Progenitor cell of endocrine pancreas (in vitro differentiated cells): ENCODE measurements at places on chromosomes 12 and 14. TPM values are rescaled to one million over a fixed set of nuclear protein-coding genes. Genes with fewer than 3 reads are reported as not detected.

The TSHR gene
- total RNA-seq = 0.24 TPM in 1 of 2 replicates, not detected in the other

GRCh38 chr12:58815235-58815634, 105.1 kb downstream of the LRIG3 start:
- no peak for DNase-seq
- H3K27ac ChIP-seq = peak overlapping the region; percentile 7
- no peaks in the 10 kb centered on the region for H3K36me3 ChIP-seq
- peaks cover 31% of the 10 kb centered on the region for H3K4me1 ChIP-seq

DNA sequence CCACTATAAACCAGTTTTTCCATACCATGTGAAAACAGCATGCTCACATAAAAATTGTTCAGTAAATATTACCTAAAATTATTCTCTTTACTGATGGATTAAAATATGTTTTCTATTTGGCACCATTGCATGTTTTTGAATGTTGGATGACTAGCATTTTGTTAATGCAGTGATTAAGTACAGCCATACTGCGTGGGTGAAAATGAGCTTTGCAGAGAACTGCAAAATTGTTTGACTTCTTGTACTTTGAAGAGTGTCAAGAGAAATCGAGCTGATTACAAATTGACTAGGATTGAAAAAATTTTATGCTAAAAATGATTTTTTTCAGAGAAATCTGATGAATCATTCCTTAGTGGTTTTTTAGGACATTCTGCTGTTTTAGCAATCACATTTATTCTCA, 452.9 kb downstream of the RPL10L start:
- H3K4me1 ChIP-seq = no peaks in the 10 kb centered on the region
- H3K36me3 ChIP-seq = no peaks in the 10 kb centered on the region
- no peak overlapping the region for H3K27ac ChIP-seq
- DNase-seq = no peak
- H3K27me3 ChIP-seq = no peaks in the 10 kb centered on the region
- no peak overlapping the region for H3K4me3 ChIP-seq

DNA sequence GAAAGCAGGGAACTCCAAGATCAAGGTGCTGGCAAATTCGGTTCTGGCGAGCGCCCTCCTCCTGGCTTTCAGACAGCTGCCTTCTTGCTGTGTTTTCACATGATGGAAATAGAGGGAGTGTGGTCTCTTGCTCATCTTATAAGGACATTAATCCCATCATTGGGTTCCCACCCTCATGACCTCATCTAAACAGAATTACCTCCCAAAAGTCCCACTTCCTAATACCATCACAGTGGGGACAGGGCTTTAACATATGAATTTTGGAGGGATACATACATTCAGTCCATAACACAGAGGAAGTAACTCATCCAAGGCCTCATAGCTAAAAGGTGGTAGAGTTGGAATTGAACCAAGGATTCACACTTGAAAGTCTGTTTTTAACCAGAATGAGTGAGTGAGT, 28.6 kb downstream of the DYRK2 start:
- no peak overlapping the region for H3K27ac ChIP-seq
- no peak for DNase-seq
- H3K27me3 ChIP-seq = no peaks in the 10 kb centered on the region
- no peak overlapping the region for H3K4me3 ChIP-seq
- H3K4me1 ChIP-seq = no peaks in the 10 kb centered on the region
- H3K36me3 ChIP-seq = peaks cover 13% of the 10 kb centered on the region

DNA sequence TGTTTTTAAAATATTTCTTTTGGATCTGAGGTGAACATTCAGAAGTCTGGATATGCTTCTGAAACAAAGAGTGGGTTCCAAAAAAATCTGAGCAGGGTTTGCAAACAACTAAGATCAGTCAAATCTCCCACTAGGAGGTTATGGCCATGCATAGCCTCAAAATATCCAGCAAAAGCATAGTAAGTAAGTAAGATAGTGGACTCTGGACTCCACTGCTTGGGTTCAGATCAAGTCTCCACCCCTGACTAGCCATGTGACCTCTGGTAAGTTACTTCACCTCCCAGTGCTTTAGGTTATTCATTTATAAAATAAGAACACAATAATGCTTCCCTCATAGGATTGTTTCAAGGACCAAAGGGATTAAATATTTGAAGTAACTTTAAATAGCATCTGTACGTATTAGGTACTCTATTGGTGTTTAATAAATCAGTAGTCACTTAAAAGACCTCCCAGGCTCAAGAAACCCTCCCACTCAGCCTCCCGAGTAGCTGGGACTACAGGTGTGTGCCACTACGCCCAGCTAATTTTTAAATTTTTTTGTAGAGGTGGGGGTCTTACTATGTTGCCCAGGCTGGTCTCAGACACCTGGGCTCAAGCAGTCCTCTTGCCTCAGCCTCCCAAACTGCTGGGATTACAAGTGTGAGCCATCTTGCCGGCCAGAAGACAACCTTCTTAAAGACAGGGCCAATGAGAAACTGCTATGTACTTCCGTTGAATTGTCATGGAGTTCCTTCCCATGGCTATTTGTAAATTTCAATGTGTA, 95.7 kb upstream of the SOX5 start:
- no peak overlapping the region for H3K4me3 ChIP-seq
- no peak overlapping the region for H3K27ac ChIP-seq

The PAPLN gene
- total RNA-seq = 2.0 and 2.7 TPM in 2 replicates

- H3K27me3 ChIP-seq = peaks cover 20% of the 10 kb centered on the region
- H3K4me3 ChIP-seq = no peak overlapping the region
- H3K4me1 ChIP-seq = no peaks in the 10 kb centered on the region
- H3K27ac ChIP-seq = no peak overlapping the region
Measured at GRCh38 chr12:5868625-5869295, 76.3 kb downstream of the ANO2 start.

GRCh38 chr14:99996951-99997571, 68.2 kb upstream of the EVL start:
- no peak for DNase-seq
- H3K27me3 ChIP-seq = no peaks in the 10 kb centered on the region
- H3K36me3 ChIP-seq = peaks cover 21% of the 10 kb centered on the region
- H3K27ac ChIP-seq = no peak overlapping the region

- H3K4me3 ChIP-seq = no peak overlapping the region
- H3K27me3 ChIP-seq = no peaks in the 10 kb centered on the region
- no peak for DNase-seq
Measured at GRCh38 chr12:92000597-92000996, 145.0 kb downstream of the BTG1 start.

- H3K27ac ChIP-seq = no peak overlapping the region
- H3K27me3 ChIP-seq = no peaks in the 10 kb centered on the region
- peak; percentile 6 for DNase-seq
- H3K4me3 ChIP-seq = no peak overlapping the region
- no peaks in the 10 kb centered on the region for H3K4me1 ChIP-seq
- H3K36me3 ChIP-seq = peaks cover 4% of the 10 kb centered on the region
Measured at GRCh38 chr12:34397591-34398365, 375.5 kb downstream of the ALG10 start.

The ADAMTS20 gene
- total RNA-seq = 0.19 and 0.33 TPM in 2 replicates

- H3K36me3 ChIP-seq = no peaks in the 10 kb centered on the region
- H3K27ac ChIP-seq = no peak overlapping the region
- H3K4me3 ChIP-seq = no peak overlapping the region
- no peak for DNase-seq
- peaks cover 16% of the 10 kb centered on the region for H3K27me3 ChIP-seq
Measured at GRCh38 chr12:67357376-67358125, 88.4 kb downstream of the CAND1 start.

GRCh38 chr12:50258167-50258551, 25.2 kb downstream of the LIMA1 start:
- H3K27me3 ChIP-seq = no peaks in the 10 kb centered on the region
- no peak for DNase-seq
- no peaks in the 10 kb centered on the region for H3K36me3 ChIP-seq
- H3K4me1 ChIP-seq = peaks cover 23% of the 10 kb centered on the region
- no peak overlapping the region for H3K4me3 ChIP-seq

DNA sequence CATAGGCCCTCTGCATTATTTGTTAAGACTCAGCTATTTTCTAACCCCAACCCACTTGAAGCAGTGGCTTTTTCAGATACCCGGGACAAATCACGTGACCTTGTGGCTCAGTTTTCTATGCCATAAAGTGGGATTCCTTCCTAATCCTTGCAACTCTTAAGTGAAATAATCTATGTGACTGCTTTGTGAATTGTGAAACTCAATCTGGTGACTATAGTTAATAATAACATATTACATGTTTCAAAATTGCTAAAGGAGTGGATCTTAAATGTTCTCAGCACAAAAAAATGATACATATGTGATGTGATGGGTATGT, 17.3 kb downstream of the EML1 start:
- H3K27me3 ChIP-seq = no peaks in the 10 kb centered on the region
- no peak overlapping the region for H3K4me3 ChIP-seq
- no peak for DNase-seq
- peaks cover 15% of the 10 kb centered on the region for H3K4me1 ChIP-seq

DNA sequence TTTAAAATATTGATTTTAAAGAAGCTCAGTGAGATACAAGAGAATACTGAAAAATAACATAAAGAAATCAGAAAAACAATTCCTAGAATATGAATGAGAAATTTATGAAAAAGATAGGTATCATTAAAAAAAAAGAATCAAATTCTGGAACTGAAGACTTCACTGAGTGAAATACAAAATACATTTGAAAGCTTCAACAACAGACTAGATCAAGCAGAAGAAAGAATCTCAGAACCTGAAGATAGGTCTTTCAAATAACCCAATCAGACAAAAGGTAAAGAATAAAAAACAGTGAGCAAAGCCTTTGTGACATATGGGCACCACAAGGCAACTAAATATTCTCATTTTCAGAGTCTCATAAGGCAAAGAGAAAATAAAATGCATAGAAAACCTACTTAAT, 29.4 kb downstream of the CEP83 start:
- H3K4me3 ChIP-seq = no peak overlapping the region
- H3K4me1 ChIP-seq = peaks cover 27% of the 10 kb centered on the region
- no peaks in the 10 kb centered on the region for H3K27me3 ChIP-seq
- peaks cover 16% of the 10 kb centered on the region for H3K36me3 ChIP-seq
- no peak for DNase-seq
- H3K27ac ChIP-seq = no peak overlapping the region

GRCh38 chr12:130547480-130548155, 168.5 kb downstream of the RIMBP2 start:
- no peak overlapping the region for H3K4me3 ChIP-seq
- no peak overlapping the region for H3K27ac ChIP-seq
- no peak for DNase-seq
- peaks cover 4% of the 10 kb centered on the region for H3K27me3 ChIP-seq
- no peaks in the 10 kb centered on the region for H3K4me1 ChIP-seq

GRCh38 chr12:129378496-129378895, 525.2 kb downstream of the GLT1D1 start:
- H3K27me3 ChIP-seq = peaks cover 30% of the 10 kb centered on the region
- no peak for DNase-seq
- H3K4me3 ChIP-seq = no peak overlapping the region

DNA sequence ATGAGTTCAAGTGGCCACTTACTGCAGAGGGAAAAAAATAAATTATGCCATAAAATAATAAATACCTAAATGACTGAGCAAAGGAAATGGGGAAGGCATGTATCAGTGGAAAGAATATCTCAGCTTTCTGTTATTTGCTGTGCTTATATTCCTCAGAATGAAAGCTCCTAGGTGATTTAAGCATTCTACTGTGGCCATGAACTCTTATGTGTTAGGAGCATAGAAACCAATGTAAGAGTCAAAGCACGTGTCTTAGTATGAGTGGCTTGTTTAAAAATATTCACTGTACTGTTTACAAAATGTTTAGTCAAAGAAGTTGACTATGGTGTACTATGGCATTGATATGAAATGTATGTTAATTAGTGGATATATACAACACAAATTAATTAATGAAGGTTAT, 59.0 kb upstream of the RTL1 start:
- no peak overlapping the region for H3K4me3 ChIP-seq
- H3K4me1 ChIP-seq = no peaks in the 10 kb centered on the region
- H3K36me3 ChIP-seq = peaks cover 10% of the 10 kb centered on the region
- H3K27ac ChIP-seq = no peak overlapping the region
- H3K27me3 ChIP-seq = no peaks in the 10 kb centered on the region
- DNase-seq = no peak

DNA sequence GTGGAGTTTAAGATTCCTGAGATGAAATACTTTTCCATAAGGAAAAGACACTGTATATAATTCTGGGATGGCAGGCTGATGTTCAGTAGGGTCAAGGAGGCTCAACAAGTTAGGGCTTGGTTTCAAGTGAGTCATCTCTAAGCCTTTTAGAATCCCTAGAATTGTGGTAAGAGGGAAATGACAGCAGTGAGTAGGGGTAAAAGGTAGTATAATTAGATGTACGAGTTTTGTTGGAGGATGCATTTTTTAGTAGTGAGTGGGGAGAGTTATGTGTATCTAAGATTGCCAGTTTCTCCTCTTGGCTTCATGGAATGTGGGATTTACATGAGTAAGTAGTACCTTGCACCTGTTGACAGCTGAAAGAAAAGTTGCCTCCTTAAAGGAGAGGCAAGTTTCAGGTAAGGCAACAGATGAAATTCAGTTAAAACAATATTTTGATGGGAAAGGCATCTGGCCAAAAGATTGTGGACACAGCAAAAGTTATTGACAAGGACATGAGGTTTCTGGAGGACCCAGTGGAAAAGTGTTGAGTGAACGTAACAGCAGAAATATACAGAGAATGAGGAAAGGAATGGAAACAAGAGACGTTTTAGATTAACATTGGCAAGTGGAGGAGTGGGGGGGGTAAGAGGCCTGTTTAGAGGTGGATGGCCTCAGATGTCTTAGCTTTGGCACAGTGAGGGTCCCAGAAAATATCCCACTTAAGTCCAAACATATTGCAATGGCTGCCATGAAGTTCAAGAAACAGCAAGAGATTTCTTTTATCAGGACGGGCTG, 21.8 kb downstream of the LMO3 start:
- H3K27ac ChIP-seq = peak overlapping the region; percentile 73
- H3K36me3 ChIP-seq = peaks cover 22% of the 10 kb centered on the region
- no peak for DNase-seq
- H3K4me1 ChIP-seq = peaks cover 5% of the 10 kb centered on the region
- H3K4me3 ChIP-seq = no peak overlapping the region
- H3K27me3 ChIP-seq = no peaks in the 10 kb centered on the region

The TSPAN8 gene
- 0.33 and 1.0 TPM in 2 replicates for total RNA-seq

DNA sequence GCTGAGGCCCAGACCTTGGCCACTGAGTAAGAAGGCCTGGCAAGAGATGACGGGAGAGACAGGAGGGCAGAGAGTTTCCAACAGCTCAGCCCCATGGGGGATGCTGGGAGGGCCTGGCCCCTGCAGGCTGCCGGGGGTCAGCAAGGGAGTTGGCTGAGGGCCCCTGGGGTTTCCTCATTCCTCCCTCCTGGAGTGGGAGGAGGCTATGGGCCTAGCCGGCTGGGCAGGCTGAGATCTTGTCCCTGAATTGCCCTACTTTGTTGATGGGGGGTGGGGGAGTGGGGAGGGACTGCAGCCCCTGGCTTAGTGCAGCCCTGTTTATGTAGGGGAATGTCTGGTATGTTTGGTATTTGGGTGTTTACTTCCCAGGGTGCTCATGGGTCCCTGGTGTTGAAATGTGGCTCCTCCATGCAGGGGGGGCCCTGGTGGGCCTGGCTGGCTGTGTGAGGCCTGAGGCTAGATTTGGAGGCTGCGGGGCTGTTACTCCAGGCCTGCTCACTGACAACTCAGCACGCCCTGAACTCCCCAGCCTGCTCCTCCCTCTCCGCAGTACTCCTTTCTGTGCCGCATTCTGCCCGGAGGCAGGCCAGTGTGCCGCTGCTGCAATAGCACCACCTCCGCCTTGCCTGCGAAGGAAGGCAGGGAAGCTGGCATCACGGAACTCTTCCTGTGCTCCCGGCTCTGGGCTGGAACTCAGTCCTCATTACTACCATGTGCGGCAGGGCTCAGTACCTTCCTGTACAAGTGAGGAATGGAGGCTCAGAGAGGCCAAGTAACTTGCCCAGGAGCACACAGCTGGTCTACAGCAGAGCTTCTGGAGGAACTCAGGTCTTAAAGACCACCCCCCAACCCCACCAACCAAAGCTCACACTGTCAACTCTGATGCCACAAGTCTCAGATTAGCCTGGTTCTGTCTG, 25.3 kb downstream of the JDP2 start:
- H3K4me1 ChIP-seq = peaks cover 37% of the 10 kb centered on the region
- H3K36me3 ChIP-seq = no peaks in the 10 kb centered on the region
- peak overlapping the region; percentile 91 for H3K27ac ChIP-seq
- DNase-seq = peak; percentile 19
